ENCODE measurements at places on chromosomes 4 and X. TPM values are rescaled to one million over a fixed set of nuclear protein-coding genes. Genes with fewer than 3 reads are reported as not detected.

TBX22 gene
- not detected for total RNA-seq

C4orf33 gene
- 1.8 TPM for total RNA-seq

RAB39B gene
- total RNA-seq = not detected

- H3K4me3 ChIP-seq = peak overlapping the region; percentile 60
- H3K36me3 ChIP-seq = no peaks in the 10 kb centered on the region
- no peak overlapping the region for H3K27ac ChIP-seq
- H3K27me3 ChIP-seq = no peaks in the 10 kb centered on the region
Observed at GRCh38 chr4:30721185-30722091, 1.3 kb downstream of the PCDH7 start.

- H3K27me3 ChIP-seq = no peaks in the 10 kb centered on the region
- no peaks in the 10 kb centered on the region for H3K36me3 ChIP-seq
- H3K4me1 ChIP-seq = no peaks in the 10 kb centered on the region
- H3K4me3 ChIP-seq = no peak overlapping the region
Observed at GRCh38 chrX:119069762-119070161, 3.0 kb upstream of the CT47C1 start.

DNA sequence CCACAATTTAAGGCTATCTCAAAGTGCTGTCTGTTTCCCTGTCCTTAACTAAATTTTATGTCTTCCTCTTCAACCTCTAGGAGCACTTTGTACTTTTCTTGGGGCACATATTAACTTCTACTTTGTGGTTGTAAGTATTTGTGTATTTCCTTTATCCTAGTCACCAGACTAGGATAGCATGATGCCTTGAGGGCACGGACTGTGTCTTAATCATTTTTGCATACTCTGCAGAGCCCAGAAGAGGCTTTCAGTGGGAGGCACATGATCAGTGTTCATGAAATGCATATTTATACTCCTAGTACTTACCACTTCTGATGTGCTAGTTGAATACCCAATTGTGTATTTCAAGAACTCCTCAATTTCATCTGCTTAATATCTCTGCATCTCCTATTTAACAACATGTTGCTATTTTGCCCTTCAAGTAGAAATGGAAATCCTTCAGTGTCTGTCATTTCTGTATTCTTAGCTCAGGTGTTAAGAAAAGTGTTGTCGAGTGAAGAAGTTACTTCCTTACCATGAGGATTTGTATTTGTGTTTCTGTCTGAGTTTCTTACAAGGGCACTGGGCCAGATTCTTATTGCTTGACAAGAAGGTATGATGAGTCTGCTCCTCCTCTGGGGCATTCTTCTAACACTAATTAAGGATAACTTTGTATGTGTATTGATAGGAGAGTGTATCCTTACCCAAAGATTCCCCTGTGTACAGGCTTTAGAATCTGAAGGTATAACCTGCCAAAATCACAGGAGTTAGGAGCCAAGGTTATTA, 28.3 kb upstream of the PGRMC2 start:
- DNase-seq = no peak
- H3K27me3 ChIP-seq = no peaks in the 10 kb centered on the region
- H3K36me3 ChIP-seq = no peaks in the 10 kb centered on the region
- H3K27ac ChIP-seq = no peak overlapping the region

DNA sequence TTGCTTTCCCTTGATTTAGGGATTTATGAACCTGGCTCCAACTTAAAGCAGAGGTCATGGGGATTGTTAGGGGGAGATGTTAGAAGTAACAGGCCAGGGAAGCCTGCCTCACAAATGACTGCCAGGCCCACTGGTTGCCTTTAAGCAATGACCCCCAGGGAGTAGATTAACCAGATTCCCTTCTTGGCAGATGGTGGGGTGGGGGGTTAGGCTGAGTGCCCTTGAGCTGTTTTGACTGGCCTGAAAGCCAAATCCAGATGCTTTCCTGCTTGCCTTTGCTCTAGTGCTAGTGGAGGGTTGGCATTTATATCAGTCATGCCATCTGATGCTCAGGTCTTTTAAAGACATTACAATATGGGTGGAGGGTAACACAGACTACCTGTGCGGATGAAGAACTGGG, 128.1 kb downstream of the TMEM164 start:
- H3K4me1 ChIP-seq = no peaks in the 10 kb centered on the region
- no peak for DNase-seq

GRCh38 chr4:40500781-40501180, 128.9 kb downstream of the RBM47 start:
- no peak overlapping the region for H3K27ac ChIP-seq
- H3K27me3 ChIP-seq = no peaks in the 10 kb centered on the region
- H3K4me1 ChIP-seq = no peaks in the 10 kb centered on the region
- DNase-seq = no peak
- H3K4me3 ChIP-seq = no peak overlapping the region

GRCh38 chrX:107674480-107675364, 46.4 kb downstream of the PRPS1 start:
- no peaks in the 10 kb centered on the region for H3K36me3 ChIP-seq
- H3K4me3 ChIP-seq = no peak overlapping the region
- peak; percentile 72 for DNase-seq
- peak overlapping the region; percentile 83 for H3K27ac ChIP-seq
- peaks cover 14% of the 10 kb centered on the region for H3K27me3 ChIP-seq

- no peak overlapping the region for H3K4me3 ChIP-seq
- DNase-seq = no peak
- no peaks in the 10 kb centered on the region for H3K36me3 ChIP-seq
- H3K27me3 ChIP-seq = no peaks in the 10 kb centered on the region
- no peak overlapping the region for H3K27ac ChIP-seq
Observed at GRCh38 chr4:159368320-159368719, 265.4 kb downstream of the RAPGEF2 start.

DNA sequence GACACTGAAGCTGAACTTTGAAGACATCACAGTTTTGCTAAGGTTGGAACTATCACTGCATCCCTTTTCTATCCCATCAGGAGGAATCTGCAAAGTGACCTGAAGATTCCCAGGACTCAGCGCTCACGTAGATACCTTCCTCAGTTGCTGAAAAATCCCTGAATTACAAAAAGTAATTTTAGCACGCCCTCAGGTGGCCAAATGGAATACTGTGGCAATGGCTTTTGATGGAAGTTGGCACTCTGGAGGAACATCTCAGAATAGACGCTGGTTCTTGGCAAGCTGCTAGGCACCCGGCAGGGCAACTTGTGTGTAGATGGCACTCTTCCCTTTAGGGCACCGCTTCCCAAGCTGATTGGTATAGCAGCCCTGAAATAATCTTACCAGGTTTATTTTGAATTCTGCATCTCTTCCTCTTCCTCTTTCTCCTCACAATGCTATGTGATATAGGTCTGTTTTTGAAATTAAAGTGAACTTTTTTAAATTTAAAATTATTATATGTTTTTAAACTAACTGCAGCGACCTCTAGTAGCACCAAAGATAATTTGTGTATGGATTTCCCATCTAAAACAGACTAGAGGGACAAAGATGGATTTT, 16.3 kb upstream of the ESX1 start:
- no peaks in the 10 kb centered on the region for H3K27me3 ChIP-seq
- peak; percentile 33 for DNase-seq
- H3K27ac ChIP-seq = no peak overlapping the region
- peak overlapping the region; percentile 13 for H3K4me3 ChIP-seq
